ENCODE measurements at places on chromosomes 3 and 15.
A peak's percentile ranks its signal among the peaks of the same experiment; 100 is the strongest.

DNA sequence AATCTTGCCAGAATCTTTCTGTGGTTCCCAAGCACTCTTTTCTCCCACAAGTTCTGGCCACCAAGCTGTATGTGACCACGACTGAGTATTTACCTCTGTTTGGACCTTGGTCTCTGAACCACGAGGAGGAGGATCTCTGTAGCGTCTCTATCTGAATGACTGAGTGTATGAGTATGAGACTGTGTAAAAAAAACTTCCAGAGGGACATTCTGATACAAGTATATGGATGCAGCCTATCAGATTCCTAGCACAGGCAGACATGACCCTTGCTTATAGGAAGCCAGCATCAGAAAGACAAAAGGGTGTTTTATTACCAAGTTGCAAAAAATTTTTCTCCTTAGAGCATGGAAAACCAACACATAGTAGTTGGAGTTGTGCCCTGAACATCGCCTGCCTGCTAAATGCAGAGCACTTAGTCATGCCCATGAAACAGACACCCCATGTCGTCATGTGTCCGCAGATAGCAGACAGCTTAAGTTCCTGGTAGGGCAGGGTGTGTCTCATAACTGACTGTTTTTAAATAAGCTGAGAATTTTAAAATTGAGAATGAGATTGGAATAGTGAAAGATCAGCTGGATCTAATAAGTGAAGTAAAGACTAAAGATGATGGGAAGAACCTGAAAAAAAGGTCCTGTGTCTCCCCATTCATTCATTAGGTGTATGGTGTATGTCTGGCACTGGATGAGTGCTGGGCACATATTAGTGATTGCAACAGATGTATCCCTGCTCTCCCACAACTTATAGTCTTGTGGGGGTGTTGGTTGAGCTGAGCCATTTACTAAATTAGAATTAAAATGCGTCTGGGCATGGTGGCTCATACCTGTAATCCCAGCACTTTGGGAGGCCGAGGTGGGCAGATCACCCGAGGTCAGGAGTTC lies 30.9 kb downstream of the DAG1 start:
- no peak overlapping the region for H3K4me3 ChIP-seq
- H3K27ac ChIP-seq, result no peak overlapping the region
- H3K27me3 ChIP-seq, result no peaks in the 10 kb centered on the region

DNA sequence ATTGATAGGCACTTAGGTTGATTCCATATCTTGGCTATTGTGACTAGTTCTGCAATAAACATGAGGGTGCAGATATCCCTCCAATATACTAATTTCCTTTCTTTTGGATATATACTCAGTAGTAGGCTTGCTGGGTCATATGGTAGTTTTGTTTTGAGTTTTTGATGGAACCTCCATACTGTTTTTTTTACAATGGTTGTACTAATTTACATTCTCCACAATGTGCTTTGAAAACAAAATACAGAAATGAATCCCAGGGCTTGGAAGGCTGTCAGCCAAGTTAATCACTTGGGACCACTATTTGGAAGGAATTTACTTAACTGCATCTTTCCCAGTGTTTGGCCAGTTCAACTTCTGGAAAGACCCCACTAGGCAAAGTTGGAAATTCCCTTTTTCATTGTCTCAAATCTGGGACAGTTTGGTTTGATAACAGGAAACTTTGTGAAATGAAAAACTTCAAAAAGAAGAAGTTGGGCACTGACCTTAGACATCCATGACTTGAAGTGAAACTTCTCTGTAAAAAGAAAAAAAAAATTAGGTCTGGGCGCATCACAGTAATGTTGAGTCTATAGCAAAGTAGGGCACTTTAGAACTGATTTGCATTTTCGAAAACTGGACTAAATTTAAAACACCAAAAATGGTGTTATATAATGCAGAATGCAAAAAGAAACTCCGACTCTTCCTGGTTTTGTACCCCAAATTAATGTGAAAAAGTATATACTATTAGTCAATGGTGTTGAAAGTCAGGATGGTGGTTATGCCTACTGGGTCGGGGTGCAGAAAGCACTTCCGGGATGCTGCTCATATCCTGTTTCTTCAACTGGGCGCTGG lies 6.0 kb downstream of the CTSH start:
- H3K36me3 ChIP-seq, result no peaks in the 10 kb centered on the region
- no peak for DNase-seq
- H3K27me3 ChIP-seq, result no peaks in the 10 kb centered on the region

DNA sequence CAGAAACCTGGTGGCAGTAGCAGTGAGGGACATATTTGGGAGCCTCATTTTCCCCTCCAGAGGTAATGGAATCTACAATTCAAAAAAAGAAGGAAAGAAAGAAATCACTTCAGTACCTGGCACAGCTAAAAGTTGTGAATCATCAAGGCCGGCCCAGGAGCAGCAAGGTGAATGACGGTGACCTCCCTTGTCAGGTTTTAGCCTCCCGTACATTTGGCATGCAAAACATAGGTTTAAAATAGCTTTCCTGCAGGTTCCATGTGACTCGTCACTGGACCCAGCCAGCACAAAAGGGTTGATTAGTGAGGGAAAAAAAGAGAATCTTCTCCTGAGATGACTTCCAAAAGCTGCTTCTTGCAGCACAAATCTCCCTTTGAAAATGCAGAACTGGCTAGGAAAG lies 394.2 kb downstream of the LSAMP start:
- H3K27me3 ChIP-seq, result no peaks in the 10 kb centered on the region
- H3K4me1 ChIP-seq, result no peaks in the 10 kb centered on the region
- H3K27ac ChIP-seq, result no peak overlapping the region
- no peak for DNase-seq
- H3K4me3 ChIP-seq, result no peak overlapping the region
- H3K36me3 ChIP-seq, result no peaks in the 10 kb centered on the region

DNA sequence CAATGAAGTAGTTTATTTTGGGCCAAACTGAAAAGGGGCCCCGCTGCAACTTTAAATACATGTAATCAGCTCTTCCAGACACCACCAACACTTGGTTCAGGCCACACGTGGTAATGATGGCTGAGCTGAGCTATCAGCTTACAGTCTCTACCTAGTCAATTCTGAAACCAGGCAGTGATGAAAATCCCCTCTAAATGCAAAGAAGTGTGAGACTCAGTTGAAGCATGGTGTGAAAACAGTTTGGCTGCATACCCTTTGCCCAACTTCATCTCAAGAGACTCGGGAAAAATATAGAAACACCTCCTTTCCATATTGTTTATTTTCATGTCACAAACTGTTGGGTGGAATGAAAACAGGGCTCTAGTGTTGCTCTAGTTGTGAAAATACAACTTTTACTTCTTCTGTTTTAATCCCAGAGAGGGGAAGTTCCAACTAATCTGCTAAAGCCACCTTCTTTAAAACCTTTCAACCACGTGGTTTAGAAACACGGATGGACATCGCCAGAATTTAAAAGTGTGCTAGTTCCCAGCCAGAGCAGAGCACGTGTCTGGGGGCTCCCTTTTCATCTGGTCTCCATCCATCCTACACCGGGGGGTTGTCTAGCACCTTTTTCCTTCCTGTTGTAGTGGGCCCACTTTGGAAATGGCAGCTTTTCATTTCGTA lies 229.1 kb downstream of the EPHB1 start:
- H3K27ac ChIP-seq, result no peak overlapping the region
- H3K4me3 ChIP-seq, result no peak overlapping the region
- no peaks in the 10 kb centered on the region for H3K27me3 ChIP-seq
- H3K4me1 ChIP-seq, result no peaks in the 10 kb centered on the region
- DNase-seq, result no peak

GRCh38 chr3:29527246-29527645 lies 246.4 kb downstream of the RBMS3 start:
- no peaks in the 10 kb centered on the region for H3K4me1 ChIP-seq
- H3K27me3 ChIP-seq, result no peaks in the 10 kb centered on the region
- H3K4me3 ChIP-seq, result no peak overlapping the region
- DNase-seq, result no peak

DNA sequence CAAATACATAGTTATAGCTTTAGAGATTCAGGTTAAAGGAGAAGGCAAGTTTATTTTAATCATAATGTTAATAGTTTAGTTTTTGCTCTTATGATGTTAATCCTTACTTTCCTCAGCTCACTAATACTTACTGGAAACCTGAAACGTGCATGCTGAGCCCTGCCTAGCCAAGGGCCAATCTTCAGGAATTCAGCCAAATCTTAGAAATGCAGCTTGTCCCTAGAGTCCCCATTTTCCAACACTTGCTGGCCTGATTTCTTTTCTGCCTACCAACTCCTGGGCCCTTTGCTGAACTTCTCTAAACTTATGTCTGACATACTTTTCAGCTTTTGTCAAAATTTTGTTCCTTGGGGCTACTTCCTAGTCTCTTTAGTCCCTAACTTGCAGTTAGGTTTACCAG lies 22.8 kb downstream of the BCHE start:
- H3K4me3 ChIP-seq, result no peak overlapping the region
- no peaks in the 10 kb centered on the region for H3K27me3 ChIP-seq
- H3K36me3 ChIP-seq, result no peaks in the 10 kb centered on the region
- H3K4me1 ChIP-seq, result no peaks in the 10 kb centered on the region
- H3K27ac ChIP-seq, result no peak overlapping the region
- DNase-seq, result no peak

DNA sequence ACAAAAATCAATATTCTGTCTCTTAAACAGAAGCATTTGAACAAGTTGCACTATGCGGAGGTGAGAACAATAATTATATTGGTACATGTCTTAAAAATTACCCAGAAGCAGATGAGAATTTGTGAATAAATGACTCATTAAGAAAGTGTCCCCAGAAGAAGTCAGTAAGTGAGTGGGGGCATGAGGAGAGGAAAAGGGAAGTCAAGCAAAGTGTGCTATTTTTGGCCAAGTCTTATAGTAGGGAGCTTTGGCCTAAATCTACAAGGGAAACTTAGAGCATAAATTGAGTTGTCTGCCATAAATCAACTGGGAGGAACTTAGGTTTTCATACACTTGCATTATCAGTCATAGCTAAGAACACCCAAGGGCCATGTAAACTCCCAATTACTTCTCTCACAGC lies 86.9 kb upstream of the SATB1 start:
- no peak for DNase-seq
- no peaks in the 10 kb centered on the region for H3K27me3 ChIP-seq
- H3K27ac ChIP-seq, result no peak overlapping the region
- no peaks in the 10 kb centered on the region for H3K4me1 ChIP-seq

- no peaks in the 10 kb centered on the region for H3K27me3 ChIP-seq
- peaks cover 2% of the 10 kb centered on the region for H3K4me1 ChIP-seq
- H3K36me3 ChIP-seq, result no peaks in the 10 kb centered on the region
- H3K4me3 ChIP-seq, result no peak overlapping the region
- DNase-seq, result no peak
- no peak overlapping the region for H3K27ac ChIP-seq
These were observed 6.0 kb downstream of the CCR2 start for GRCh38 chr3:46359733-46360493.

DNA sequence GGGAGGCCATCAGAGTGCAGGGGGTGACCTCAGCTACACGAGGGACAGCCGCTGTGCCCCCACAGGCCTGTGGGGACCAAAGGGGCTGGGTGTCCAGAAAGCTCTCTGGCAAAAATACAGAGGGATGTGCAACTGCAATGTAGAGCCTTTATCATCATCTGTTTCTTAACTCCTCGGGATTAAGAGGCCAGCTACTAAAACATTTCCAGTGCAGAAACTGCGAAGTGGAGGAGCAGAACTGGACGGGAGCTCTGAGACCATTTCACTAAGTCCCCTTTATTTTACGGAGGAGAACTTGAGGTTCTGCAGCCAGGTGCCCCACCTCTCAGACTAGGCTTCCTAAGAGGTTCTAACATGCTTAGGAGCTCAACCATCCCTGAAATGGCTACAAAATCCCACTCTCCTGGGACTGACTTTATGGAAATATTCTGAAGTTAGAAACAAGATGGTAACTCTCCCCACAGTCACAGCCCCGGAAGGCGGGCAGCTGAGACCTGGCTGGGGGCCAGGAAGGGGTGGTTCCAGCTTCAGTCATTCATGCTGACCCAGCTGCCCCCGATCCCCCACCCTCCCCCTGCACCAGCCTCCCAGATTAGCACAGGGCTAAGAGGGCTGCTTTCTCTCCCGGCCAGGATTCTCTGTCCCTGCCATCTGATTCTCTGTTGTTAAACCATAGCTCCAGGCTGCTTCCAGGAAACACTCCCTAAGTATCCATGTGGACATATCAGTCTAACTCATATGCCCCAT lies 40.3 kb downstream of the UMPS start:
- no peak overlapping the region for H3K4me3 ChIP-seq
- peaks cover 56% of the 10 kb centered on the region for H3K4me1 ChIP-seq
- H3K27ac ChIP-seq, result peak overlapping the region; percentile 86
- DNase-seq, result no peak

DNA sequence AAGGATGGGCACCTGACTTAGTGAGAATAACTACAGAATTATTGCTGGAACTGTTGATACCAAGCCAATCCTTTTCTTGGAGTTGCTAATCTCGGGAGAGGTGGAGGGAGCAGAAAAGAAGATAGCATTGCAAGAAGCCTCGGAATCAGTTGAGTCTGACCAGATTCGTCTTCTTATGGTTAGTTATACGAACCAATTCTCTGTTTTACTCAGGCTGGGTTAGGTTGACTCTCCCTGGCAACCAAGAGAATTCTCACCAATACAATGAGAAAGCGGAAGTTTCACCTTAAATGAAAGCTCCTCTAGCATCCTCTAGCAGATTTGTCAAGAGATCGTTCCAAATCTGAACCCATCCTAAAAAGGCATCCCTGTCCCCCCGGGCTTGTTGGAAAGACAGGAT lies 43.5 kb upstream of the UBE2E1 start:
- H3K27ac ChIP-seq, result no peak overlapping the region
- no peaks in the 10 kb centered on the region for H3K4me1 ChIP-seq
- H3K27me3 ChIP-seq, result no peaks in the 10 kb centered on the region
- H3K36me3 ChIP-seq, result no peaks in the 10 kb centered on the region
- no peak for DNase-seq

DNA sequence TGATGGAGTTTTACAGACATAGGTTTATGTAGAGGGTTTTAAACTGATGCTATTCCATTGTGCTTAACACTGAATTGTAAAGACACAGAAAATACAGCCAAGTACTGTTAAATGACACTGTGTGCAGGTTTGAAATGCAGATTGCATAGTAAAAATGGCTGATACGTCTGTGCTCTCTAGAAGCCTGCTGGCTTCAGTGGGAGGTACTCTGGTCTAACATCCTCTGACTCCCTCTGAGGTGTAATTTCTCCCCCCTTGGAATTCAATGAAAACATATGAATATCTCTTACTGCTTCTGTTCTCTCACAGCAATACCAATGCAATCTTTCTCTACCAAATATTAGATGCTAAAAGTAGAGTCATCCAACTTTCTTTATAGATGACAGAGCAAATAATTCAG lies 176.6 kb downstream of the SLC9A9 start:
- H3K27ac ChIP-seq, result no peak overlapping the region
- no peaks in the 10 kb centered on the region for H3K36me3 ChIP-seq
- no peaks in the 10 kb centered on the region for H3K4me1 ChIP-seq
- DNase-seq, result no peak

DNA sequence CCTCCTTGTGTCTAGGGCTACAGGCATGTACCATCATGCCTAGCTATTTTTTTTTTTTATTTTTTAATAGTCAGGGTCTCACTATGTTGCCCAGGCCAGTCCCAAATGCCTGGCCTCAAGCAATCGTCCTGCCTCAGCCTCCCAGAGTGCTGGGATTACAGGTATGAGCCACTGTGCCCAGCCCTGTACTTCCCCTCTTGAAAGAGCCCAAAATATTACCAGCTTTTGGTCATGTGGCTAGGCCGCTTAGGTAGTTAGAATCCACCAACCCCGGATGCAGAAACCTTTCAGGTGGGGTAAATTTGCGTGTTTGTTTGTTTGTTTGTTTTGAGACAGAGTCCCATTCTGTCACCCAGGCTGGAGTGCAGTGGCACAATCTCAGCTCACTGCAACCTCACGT lies 132.8 kb upstream of the C2CD4B start:
- no peaks in the 10 kb centered on the region for H3K36me3 ChIP-seq
- DNase-seq, result no peak
- H3K27me3 ChIP-seq, result no peaks in the 10 kb centered on the region

All from trophoblast cell (in vitro differentiated cells and primary cell).